RWPE1 (cell line): ENCODE measurements at places on chromosomes 7 and 10.

DNA sequence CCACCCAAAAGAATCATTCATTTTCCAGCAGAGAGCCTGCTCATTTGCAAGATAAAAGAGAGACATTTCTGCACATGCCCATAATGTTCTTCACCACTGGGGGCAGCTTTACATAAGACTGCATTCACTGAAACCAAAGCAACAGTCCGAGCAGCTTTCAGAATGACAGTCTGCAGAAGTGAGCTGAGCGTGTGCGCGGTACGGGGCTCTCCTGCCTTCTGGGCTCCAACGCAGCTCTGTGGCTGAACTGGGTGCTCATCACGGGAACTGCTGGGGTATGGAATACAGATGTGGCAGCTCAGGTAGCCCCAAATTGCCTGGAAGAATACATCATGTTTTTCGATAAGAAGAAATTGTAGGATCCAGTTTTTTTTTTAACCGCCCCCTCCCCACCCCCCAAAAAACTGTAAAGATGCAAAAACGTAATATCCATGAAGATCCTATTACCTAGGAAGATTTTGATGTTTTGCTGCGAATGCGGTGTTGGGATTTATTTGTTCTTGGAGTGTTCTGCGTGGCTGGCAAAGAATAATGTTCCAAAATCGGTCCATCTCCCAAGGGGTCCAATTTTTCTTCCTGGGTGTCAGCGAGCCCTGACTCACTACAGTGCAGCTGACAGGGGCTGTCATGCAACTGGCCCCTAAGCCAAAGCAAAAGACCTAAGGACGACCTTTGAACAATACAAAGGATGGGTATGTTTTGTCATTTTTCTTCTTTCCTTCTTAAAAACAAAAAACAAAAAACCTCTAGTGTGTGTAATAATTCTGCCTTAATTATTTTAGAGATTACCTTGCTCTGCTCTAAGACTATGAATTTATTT, at the start of gene LRRTM3:
TSS of gene LRRTM3 (plus strand) at position 141 of the 820 bp plus-strand sequence.
- peak; percentile 66 for DNase-seq

DNA sequence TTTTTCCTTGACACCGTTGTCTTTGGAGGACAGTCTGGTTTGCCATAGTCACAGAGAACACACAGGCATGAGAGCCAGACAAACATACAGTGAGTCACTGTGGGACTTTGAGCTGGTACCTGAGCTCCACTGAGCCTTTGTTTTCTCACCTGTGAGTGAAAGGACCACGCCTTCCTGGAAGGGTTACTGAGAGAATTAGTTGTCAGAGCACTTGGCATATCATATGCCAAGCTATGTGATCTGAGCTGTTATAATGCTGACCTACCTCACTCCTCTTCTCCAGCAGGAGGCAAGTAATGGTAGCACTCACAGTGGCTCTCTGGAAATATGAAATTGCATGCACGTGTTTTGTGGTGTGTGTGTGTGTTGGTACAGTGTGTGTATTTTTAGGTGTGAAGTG, 59.7 kb downstream of the CXCL12 start:
- DNase-seq: no peak

GRCh38 chr10:90288391-90288933, 569.4 kb downstream of the HTR7 start:
- peak; percentile 12 for DNase-seq

- DNase-seq: no peak
These were observed 38.9 kb downstream of the GLRX3 start for GRCh38 chr10:130175074-130175473.

GRCh38 chr7:98483964-98484545, 83.2 kb upstream of the BAIAP2L1 start:
- DNase-seq: no peak

DNA sequence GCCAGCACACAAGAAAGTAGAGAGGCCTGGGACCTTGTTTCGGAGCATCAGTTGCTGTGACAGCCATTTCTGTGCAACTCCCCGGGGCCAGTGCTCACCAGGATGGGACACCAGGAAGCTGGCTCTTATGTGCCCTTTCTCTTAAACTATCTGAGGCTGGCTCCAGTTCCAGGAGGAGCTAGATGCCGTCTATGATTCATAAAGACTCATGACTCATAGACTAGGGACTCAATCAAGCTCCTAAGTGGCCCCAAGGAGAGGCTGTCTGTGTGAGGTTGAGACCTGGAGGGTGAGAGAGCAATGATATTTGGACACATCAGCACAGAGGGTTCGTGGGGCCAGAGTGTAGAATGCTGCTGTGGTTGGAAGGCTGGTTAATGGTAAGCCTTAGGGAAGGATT, 580.1 kb downstream of the CCSER2 start:
- DNase-seq: no peak

GRCh38 chr7:135939261-135939812, 37.8 kb downstream of the MTPN start:
- no peak for DNase-seq

GRCh38 chr10:19922236-19922963, 106.2 kb downstream of the PLXDC2 start:
- peak; percentile 11 for DNase-seq

DNA sequence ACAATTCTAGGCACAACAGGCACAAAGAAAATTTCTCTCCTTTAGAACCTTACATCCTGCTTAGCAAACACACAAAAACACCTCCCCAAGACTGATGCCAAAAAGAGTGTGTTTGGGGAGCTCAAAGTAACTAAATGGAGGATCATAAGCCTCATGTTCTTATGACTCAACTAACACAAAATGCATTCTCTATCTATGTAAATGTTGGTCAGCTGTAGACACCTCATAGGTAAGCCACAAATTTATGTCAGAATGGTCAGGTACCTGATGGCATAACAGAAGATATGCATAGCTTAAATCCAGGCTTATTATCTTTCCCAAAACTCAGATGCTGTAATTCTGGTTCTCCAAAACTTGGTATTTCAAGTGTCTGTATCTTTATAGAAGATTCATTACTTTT, 315.1 kb downstream of the C7orf25 start:
- peak; percentile 18 for DNase-seq

DNA sequence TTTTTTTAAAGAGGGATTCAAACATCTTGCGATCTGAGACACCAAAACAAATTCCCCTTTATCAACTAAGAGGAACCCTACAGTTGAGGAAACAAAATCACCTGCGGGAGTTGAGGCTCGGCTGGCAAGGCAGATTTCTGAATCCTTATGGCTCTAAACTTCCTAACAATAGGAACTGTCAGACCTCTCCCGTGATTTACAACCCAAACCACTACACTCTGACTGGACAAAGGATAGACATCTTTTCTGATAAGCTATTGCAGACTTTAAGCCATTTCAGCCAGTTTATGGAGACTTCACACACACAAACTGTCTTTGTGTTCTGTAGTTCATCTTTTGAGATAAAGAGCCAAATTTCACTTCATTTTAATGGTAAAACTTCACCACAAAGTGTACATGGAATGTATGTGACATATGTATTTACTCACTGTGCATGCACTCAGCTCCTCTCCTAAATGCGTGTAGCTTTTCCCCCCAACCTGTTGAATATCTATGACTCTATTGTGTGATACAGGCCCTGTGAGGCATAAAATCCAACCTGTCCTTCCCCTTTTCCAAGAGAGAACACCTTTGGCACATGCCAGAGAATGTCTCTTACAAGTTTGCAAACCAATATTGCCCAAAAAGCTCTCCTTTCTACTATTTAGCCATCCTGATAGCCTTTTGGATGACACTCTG, 15.4 kb upstream of the TSPAN13 start:
- no peak for DNase-seq

DNA sequence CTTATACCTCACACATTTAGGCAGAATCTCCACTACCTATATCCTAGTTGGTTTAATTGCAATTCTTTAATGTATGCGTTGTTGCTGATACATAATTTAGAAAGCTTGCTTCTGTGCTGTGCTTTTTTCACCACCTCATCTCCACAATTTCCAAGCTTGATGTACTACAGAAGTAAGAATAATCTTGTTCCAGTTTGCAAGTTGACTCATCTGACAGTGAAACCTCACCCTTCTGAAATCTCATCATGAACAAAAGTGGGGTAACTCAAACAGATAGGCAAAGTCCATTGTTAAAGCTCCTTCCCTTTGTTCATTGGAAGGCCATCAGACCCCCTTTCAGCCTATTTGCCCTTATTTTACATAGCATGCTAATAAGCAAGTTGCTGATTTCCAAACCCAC, 13.6 kb downstream of the EIF4EBP2 start:
- DNase-seq: no peak

DNA sequence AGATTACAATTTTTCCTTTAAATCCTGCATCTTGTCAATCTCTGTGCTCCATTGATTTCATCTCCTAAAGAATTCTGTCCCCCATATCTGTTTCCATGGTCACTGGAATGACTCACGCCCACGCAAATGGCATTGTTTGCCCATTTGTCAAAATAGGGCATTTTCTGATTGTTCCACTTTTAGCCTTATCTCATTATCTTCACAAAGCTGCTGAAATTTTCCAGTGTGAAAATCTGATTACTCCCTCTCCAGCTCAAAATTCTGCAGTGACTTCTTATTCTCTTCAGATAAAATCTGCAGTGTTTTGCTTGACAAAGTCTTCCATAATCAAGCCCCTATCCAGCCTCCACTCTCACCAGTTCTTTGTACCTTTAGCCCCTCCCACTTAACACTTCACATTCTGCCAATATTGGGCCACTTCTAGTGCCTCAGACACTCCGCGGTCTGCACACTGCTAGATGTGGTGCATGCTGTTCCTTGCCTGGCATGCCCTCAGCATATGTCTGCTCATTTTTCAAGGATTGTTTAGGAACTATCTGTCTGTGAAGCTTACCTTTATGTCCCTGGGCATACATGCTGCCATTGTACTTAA, 33.9 kb upstream of the CTTNBP2 start:
- DNase-seq: no peak

DNA sequence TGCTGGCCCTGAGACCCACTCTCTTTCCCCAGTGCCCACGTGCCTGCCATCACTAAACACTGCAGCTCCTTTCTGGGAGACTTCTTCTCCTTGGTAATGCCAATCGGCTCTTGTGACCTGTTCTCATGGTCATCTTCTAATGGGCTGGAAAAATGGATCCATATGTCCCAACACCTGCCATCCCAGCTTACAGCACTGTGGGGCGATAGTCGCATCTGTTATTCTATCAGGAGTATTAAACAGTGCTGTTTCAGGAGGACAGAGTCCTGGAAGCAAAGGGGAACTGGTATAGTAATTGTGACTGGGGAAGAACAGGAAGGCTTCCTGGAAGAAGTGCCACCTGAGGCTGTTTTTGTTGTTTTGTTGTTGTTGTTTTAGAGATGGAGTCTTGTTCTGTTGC, 411.2 kb downstream of the GLRX3 start:
- DNase-seq: no peak

GRCh38 chr7:142228537-142229104, 29.2 kb downstream of the PRSS58 start:
- DNase-seq: no peak

DNA sequence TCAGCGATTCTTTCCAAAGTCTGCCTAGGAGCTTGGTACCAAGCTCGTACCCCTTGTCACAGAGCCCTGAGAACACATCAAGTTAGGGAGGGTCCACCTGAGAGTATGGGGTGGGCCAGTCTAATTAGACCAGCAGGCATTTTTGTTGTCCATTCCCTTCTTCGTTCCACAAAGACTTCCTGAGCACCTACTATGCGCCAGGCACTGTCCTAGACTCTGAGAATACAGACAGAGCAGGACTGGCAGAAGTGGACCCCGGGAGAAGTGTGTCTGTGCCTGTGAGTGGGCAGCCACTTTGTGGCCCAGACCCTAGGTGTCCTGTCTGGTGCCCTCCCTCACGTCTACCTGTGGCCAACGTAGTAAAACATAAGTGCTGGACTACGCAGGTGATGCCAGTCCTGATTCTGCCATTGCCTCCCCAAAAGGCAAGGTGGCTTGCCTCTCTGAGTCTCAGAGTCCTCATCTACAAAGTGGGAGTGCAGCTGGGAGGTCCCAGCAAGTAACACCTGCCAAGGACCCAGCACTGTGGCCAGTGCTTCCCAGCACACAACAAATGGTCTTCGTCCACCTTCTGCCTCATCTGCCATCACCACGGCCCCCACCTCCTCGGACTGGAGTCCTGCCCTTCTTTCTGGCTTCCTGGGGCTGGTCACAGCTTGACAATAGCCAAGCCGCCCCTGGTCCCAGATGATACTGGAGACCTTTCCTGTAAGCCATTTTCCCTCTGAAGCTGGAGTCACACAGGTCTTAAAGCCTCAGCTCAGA, 54.3 kb upstream of the DUSP5 start:
- DNase-seq: no peak

- DNase-seq: no peak
These were observed 10.0 kb downstream of the WNT2 start for GRCh38 chr7:117312593-117313580.

DNA sequence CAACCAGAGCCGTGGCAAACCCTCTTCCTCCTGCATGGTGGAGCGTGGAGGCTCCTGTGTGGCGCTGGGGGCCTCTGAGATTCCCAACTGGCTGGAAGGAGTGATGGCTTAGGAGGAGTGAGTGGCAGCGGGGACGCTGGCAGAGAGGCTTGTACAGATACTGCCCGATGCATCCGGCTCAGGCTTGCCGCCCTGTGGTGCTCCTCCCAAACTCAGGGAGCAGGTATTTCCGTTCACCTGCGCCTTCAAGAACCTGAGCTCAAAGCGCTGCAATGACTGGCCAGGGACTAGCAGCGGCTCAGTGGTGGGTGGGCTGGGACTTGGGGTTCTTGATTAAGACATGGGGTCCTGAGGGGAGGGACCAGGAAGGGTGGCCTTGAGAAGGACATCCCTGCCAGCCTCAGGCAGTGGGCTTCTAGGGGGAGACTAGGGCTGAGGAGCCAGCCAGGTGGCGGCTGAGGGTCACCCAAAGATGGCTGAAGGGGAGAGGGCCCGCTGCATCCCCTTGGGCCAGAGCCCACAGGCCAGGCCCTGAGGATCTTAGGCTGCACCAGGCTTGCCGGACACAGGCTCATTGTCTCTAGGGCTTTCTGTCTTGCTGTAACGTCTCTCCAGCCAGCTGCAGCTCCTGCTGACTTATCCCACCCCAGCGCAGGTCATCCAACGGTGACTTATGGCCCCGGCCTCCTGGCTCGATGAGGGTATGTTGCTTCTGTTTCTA, 3.2 kb downstream of the ZNF775 start:
- no peak for DNase-seq
